NCI-H510A (cell line): ENCODE measurements at places on chromosomes 4 and X.

DNA sequence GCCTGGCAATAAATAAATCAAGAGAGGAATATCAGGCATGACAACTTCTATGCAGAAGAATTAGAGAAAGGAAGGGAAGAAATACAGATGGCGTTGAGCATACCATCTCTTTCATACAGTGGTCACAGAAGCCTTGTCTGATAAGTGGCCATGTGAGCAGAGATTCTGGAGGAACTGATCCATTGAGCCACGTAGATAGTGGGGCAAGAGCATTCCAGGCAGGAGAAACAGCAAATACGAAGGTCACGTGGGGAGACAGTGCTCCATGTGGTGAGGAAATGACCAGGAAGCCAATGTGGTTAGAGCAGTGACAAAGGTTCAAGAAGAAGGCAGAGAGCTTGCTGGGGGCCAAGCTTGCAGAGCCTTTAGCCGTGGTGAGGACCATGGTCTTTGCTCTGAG lies 226.7 kb upstream of the NOCT start:
- no peak for DNase-seq

GRCh38 chrX:132740316-132741123 lies 217.9 kb downstream of the HS6ST2 start:
- no peak for DNase-seq

- no peak for DNase-seq
Measured at GRCh38 chrX:115173181-115173580, 16.0 kb upstream of the RBMXL3 start.

DNA sequence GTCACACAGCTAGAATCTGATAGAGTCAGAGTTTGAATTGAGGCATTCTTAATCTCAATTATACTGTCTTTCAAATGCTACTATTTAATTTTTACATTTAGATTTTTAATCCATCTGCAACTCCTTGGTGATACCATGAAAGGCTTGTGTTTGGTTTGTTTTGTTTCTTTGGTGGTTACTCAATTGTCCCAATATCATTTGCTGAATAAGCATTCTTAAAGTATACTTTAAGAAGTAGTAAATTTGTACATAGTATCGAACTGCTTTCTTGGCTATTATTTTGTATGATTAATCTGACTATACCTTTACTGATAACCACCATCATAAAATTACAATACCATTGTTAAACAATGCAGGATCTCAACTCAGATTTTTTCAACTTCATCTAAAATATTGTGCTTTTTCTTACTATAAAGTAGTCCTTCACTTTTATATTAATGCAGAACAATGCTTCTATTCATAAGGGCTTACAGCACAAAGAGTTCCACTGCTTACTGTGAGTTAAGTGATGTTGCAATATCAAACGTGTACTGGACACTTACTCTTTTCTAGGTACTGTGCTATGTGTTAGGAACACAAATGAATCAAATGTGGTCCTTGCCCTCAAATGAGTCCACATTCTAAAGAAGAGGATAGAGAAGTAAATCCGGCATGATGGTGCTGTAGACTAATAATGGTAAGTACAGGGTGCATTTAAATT lies 111.2 kb upstream of the GRIA3 start:
- no peak for DNase-seq

- no peak for DNase-seq
Measured at GRCh38 chrX:150227873-150228410, 135.2 kb upstream of the MAMLD1 start.

- no peak for DNase-seq
Measured at GRCh38 chr4:90124276-90124675, 2.9 kb upstream of the CCSER1 start.

- no peak for DNase-seq
Measured at GRCh38 chr4:81460191-81460701, 11.5 kb downstream of the RASGEF1B start.

DNA sequence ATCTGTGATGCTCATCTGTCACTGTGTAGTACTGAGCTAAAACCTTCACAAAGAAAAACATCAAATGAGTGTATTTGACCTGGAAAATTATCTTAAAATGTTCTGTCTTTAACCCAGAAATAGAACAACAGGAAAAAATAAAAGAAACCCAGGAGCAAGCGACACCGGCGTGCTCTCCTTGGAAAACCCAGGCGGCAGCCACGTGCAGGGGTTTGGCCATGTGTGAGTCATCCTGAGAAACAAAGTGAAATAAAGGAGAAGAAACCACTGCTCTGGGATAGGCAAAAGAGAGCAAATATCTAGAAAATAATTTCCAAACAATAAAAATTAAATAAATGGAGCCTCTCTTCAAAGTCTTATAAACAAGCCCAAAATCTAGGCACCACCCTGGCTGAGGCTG lies 20.0 kb upstream of the TMEM128 start:
- no peak for DNase-seq

DNA sequence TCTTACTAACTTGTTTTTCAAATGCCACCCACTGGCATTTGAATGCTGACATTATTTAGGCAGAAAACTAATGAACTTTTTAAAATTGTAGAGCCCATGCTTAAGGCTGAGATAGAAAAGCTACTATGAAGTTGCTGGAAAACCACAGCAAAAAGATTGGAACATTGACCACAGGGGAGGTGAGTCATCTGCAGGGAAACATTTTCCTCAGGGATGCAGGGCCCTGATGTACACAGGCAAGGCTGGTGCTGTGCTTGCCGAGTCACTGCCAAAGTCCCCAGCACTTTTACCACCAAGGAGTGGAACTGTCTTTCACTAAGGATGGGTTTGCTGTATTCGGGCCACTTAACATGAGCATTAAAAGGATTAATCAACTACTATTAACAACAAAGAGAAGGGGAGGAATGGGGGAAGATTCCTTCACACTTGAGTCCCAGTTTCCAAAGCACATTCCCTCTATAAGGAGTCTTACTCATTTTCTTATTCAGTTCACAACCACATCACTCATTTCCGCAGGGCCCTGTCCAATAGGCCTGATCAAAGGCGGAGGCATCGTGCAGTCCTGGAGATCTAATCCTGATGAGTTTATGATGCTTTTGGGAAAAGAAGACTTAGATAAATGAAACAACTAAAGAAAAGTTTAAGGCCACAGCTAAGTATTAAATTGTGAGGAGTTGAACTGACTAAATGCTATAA lies 202.9 kb upstream of the NPY2R start:
- no peak for DNase-seq

DNA sequence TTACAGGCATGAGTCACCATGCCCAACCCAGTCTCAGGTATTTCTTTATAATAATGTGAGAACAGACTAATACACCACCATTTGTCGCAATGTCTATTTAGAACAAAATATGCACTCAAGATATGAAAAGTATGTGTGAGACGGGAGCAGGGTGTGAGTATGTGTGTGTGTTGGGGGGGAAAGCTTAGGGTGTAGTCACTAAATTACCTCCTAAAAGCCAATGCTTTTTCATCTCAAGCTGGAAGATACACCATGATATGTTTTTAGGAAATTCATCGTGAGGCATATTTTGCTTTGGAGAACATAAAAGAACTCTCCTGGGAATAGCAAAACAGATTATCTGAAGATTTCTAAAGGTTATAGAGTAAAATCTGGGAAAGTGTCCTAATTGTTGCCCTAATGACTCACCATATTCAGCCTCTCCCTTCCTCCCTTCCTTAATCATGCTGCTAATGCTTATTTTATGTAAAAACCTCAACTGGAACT lies 262.7 kb downstream of the PDHA2 start:
- DNase-seq: no peak

- DNase-seq: peak; percentile 29
Measured at GRCh38 chr4:122921971-122922876, at the start of gene NUDT6. Gene NUDT6, minus strand, starts transcription at chr4:122922597. Its CDS starts 25 bp downstream, at chr4:122922572.

GRCh38 chrX:24862343-24862742 lies 153.4 kb downstream of the ARX start:
- DNase-seq: no peak

- no peak for DNase-seq
Measured at GRCh38 chr4:25401066-25401465, 24.0 kb downstream of the ANAPC4 start.

GRCh38 chr4:111837761-111838160 lies 307.5 kb upstream of the FAM241A start:
- no peak for DNase-seq

DNA sequence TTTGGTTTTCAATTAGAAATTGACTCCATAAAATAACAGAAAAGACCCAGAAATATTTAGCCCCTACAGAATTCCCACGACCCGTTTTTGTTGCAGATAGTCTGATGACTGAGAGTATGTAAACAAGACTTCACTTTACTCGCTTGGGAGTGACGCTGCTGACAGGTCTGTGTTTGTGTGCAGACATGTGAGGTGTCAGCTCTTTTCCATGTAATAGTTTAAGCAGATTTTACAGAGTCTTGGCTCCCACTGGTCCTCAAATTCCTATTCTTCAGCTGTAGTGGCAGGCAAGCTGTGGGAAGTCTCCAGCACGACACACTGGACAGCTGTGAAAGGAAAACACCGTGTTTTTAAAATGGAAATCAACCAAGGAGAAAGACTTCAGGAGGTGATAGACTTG lies 455.7 kb downstream of the GABRG1 start:
- DNase-seq: no peak

DNA sequence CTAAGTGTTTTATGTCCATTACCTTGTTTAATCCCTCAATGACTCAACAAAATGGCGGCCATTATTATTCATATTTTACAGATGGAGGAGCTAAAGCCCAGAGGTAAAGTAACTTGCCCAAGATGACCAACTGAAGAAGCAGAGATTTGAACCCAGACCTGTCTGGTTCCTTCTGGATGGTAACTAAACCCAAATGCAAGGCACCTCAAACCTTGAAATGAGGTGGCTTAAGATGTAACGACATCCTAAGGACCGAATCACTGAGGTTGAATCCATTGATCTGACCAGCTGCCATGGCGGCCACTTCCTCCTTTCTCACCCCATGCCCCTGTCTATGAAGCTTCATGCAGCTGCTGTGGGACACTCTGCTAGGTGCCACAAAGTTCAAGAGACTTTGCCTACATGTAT lies 932 bp downstream of the TLR10 start:
- DNase-seq: no peak

DNA sequence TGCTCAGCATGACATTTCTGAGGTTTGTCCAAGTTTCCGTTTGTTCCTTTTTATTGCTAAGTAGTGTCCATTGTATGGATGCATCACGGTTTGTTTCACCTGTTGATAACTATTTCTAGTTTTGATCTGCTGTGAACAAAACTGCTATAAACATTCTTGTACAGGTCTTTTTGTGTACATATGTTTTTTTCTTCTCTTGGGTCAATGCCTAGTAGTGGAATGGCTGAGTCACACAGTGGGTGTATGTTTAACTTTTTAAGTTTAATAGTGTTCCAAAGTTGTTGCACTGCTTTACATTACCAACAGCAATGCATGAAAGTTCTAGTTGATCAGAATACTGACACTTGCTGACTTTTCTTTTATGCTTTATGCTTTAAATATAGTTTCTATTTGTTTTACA lies 76.7 kb downstream of the MAOB start:
- no peak for DNase-seq

DNA sequence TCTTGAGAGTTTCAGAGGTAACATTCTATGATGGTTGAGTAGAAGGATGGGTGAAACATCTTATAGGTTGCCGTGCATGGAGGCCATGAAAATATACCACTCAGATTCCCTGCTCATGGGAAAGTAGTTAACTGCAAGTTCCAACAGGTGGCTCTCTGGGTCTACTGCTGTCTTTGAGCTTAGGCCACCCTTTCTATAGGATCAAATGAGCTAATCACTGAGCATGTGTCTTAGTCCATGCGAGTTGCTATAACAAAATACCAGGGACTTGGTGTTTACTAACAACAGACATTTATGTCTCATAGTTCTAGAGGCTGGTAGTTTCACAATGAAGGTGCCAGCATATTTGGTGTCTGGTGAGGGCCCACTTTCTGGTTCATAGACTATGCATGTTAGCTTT lies 144.8 kb upstream of the UNC5C start:
- DNase-seq: no peak

GRCh38 chr4:17616283-17616682 lies 1.8 kb downstream of the MED28 start:
- no peak for DNase-seq

DNA sequence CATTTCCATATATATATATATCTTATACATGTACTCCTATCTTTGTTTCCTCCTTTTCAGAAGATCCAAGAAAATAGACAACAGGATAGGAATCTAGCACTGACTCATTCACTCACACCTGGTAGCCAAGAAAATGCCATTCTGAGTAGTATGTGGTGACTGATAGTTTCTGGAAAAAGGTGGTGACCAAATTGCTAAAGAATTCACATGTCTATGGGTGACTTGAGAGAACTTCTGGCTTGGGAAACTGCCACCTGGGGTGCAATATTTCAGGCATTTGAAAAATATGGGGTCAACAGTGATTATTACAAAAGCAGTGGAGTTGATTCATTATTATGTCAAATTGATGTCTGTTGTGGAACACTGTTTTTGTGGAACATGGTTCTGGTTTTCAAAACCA lies 605.1 kb downstream of the PCDH18 start:
- DNase-seq: no peak

DNA sequence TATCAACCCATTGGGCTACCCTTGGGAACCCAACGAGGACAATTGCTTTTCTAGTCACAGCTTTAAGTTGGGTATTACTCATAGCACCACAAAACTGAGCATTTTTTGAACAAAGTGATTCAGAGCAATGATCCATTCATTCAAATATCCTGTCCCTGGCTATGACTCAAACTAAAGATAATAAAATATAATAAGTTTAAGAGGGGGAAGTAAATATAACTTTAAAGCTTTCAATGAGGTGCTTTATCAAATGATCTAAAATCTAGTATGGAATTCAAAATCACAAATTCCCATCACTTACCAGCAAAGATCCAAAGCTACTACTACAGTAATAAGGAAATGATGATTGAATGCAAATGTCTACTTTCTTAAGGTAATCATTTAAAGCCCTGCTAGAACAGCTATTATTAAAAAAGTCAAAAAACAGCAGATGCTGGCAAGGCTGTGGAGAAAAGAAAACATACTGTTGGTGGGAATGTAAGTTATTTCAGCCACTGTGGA lies 39.8 kb upstream of the S100G start:
- no peak for DNase-seq

GRCh38 chrX:17580539-17581152 lies 156.6 kb upstream of the SCML1 start:
- DNase-seq: no peak

- DNase-seq: peak; percentile 14
Measured at GRCh38 chr4:133151341-133151690, 2.2 kb downstream of the PCDH10 start.

- DNase-seq: no peak
Measured at GRCh38 chr4:169089004-169089403, 78.9 kb upstream of the CBR4 start.

- DNase-seq: no peak
Measured at GRCh38 chrX:120446498-120446897, 22.6 kb downstream of the LAMP2 start.

- no peak for DNase-seq
Measured at GRCh38 chrX:39616098-39616729, 481.5 kb downstream of the BCOR start.
